Hematopoietic multipotent progenitor cell treated with erythropoietin and hydrocortisone succinate and interleukin-3 and kit ligand, for 15 days (in vitro differentiated cells): ENCODE measurements at places on chromosomes 4 and X.

- no peak for DNase-seq
Observed at GRCh38 chr4:78298618-78299017, 241.5 kb downstream of the FRAS1 start.

DNA sequence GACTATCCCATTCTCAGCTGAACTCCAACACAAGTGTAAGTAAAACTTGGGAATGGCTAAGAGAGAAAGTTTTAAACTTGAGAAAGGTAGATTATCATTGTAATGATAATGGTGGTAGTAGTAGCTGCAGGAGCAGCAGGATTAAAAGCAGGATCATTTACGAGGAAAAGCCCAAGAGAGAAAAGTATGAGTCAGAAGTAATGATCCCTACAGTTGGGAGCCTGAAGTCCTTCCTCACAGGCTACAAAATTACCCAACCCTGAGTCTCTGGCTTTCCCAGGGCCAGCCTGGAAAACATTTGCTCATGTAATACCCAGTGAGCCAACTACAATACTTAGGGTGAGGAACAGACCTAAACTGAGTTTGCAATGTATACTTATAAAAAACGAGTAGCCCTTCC is 4.4 kb upstream of the PRDM8 start:
- DNase-seq = no peak

DNA sequence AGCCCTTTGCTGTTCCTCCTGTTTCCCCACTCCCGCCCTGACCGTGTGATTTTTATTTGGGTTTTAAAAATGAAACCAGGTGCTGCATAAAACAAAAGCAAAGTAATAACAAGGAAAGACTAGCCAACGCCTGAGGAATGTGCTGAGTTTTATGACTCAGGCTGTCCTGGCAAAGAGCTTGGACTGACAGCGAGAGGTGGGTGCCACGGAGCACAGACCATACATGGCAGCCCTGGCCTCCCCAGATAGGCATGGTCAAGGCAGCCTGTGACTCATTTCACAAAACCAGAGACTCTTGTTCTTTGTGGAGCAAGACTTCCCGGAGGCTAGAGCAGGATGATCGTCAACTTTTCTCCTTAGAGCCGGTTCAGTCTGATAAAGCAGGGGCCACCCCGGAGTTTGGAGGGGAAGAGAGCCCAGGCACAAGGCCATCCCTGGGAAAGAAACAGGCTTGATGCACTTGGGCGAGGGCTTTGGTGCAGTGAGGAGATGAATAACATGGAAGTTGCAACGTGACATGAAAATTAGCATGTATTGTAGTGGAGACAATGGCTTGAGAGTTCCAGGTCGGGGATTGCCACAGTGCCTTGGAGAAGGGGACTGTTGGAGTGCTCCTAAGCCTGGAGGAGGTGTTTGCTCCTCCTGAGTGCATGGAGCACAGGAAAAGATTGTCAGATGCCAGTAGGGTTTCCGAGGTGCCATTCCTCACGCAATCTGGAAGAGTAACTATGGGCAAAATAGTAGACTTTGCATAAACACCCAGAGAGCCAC is 54.8 kb downstream of the C4orf51 start:
- no peak for DNase-seq

GRCh38 chr4:1737666-1738065 is 16.3 kb downstream of the TACC3 start:
- no peak for DNase-seq

DNA sequence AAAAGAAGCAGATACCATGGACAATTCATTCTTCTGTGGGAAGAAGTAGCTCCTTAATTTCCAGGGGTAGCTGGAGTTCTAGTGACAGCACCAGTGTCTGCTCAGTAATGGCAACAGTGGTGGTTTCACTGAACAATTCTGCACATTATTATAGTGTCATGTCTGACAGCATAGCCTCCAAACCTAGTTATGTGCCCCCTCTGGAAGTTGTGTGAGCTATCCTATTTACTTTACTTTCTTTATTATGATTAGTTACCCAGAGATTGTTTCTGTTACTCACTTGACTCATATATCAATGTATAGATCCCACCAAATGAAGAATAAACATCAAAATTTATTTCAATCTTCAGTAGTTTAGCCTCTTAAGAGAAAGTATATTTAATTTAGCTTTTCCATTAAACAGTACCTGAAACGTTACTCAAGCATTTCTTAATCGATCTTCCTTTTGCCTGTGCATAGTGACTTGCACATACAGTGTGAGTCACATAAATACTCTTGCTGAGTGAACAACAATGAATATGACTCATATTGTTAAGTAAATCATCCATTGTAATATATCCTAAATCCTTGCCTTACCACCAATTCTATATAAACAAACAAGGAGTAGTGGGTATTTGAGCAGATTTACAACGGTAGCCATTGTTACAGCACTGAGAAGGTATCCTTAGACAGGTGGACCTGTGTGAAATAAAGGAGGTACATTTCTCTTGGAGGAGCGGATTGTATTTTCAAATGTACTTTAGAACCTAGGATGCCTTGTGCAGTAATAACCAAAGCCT is 534.7 kb downstream of the ANKRD50 start:
- DNase-seq = no peak
